Large intestine (tissue), 12 donors: ENCODE measurements at places on chromosomes 6 and 20.

- DNase-seq, result no peak
These were observed 406.3 kb downstream of the TAF4 start for GRCh38 chr20:61659246-61659993.

DNA sequence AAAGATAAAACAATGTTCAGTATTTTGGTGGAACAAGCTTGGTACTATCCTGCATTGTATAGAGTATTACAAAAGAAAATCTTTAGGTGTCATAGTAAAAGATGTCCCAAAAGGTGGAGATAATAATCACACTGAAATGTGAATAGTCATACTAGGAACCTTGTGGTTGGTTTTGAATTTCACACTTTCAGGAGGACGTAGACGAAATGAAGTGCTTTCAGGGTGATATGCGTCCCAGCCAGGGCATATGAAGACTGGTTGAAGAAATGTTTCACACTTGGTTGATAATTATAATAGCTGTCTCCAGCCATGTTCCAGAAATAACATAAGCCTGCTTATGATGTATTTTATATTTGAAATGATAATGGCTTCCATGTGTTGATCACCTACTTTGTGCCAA is 60.4 kb downstream of the SCAND1 start:
- DNase-seq, result no peak

DNA sequence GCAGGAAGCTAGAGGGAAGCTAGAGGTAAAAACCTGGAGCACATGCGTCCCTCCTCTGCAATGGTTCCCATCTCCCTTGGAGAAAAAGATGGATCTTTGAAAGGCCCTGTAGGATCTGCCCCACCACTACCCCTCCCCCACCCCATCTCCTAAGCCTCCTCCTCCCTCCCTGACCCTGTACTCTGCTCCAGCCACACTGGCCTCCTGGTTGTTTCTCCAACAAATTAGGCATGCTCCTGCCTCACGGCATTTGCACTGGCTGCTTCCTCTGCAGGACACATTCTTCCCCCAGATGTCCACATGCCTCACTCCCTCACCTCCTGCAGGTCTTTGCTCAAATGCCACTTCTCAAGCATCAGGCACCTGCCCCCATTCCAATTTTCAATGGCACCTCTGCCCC is 45.5 kb downstream of the UBE2V1 start:
- DNase-seq, result no peak

DNA sequence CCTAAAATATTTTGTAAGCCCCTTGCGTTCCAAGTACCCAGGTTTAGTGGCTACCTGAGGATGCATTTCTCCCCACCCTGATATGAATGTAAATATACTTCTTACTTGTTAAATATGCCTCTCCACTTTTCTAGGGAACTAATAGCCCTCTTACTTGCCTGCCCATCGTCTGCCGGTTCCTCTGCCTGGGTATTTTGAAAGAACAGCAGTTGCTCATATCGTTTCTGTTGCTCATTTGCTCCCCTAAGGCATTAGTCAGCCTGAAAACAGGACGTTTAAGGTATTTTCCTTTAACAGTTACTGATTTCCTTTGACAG is 141.3 kb upstream of the CARMIL1 start:
- DNase-seq, result no peak

DNA sequence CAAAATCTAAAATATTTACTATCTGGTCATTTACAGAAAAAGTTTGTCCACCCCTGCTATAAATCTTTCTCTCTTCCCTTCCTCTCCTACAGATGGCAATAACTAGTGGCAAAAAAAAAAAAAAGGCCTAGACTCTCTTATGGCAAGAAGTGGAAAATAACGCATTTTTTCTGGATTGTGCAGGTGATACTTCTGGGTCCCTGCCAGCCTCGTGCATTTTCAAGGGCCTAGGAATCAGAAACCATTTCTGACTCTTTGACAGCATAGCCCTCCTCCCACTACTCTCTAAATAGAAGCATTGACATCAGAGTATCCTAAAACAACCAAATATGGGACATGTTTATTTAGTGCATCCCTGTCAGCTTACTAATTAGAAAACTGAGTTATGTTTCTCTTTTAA is 251.0 kb downstream of the KHDC1L start:
- no peak for DNase-seq

DNA sequence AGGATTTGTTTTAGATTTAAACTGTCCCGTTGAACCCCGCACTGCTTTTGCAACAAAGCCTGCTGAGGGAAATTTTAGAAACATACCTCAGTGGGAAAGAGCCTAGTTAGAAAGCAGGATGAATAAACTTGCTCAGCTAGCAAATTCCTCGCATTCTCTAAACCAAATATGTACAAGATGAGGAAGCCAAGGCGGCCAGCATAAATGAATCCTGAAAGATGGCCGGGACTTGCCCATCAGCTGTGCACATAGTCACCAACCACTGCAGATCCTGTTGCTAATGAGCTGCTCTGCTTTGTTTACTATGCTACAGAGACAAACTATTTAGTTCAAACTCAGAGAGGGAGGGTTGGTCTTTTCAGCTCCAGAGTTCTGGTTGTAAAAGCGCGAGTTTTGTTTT is 49.0 kb downstream of the TMEM170B start:
- no peak for DNase-seq

- no peak for DNase-seq
These were observed 16.7 kb upstream of the GCM1 start for GRCh38 chr6:53165293-53165692.

DNA sequence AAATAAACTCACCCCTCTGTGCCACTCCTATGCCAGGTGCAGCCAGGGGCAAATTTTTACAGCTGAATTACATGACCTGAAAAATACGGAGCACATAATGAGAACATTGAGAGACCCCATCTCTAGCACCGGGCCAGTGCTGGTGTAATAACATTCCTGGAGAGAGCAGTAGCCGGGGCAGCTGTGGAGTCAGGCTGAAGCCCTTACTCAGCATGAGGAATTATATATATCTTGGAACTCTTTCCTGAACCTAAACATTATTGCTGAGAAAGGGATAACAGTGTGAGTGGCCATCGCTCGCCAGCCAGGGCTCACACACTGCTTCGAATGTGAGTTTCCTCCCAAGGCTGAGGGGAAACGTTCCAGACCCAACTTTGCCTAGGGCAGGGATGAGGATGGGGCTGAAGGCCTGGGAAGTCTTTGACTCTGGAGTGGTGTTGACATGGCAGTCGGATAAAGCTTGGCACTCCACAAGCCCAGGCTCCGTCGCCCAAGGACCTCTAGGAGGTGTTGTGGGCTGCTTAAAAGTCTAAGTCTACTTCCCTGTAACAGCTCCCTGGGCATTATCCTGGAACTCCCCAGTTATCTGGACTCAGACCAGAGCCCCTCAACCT is 269.8 kb downstream of the CDC5L start:
- no peak for DNase-seq

DNA sequence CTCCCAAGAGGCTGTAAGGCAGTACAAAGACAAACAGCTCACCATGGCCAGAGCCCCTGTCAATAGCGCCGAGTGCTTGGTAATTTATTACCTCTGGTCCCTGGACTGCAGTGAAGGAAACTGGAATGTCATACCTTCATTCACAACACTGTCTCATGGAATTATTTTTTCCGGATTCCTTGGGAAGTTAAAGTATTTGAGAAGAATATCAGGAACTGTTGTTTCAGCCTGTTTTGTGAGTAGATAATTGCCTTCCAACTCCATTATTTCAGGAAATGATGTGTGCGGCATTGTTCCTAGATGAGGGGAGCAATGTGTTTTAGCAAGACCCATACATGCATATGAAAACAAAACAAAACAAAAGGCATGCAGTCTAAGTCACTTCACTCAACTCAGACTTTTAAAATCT is 64.0 kb downstream of the BLOC1S5 start:
- DNase-seq, result no peak

- no peak for DNase-seq
These were observed 87.2 kb downstream of the EPM2A start for GRCh38 chr6:145648149-145648548.

DNA sequence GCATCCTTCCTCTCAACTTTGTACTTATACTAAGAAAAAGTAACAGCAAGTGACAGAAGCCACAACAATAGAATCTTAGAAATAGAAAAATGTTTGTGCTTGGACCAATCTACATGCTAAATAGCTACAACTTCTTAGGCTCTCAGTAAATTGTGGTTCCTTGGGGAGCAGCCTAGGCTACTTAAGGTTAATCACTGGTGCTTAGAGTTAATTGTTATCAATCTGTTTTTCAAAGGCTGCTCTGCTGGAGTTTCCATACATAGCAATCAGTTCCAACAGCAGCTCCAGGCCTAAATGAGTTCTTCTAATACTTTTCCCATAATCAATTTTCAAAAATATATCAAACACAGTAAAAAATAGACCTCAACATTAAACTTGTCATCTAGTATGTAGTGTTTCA is 571.4 kb downstream of the EPHA7 start:
- no peak for DNase-seq

DNA sequence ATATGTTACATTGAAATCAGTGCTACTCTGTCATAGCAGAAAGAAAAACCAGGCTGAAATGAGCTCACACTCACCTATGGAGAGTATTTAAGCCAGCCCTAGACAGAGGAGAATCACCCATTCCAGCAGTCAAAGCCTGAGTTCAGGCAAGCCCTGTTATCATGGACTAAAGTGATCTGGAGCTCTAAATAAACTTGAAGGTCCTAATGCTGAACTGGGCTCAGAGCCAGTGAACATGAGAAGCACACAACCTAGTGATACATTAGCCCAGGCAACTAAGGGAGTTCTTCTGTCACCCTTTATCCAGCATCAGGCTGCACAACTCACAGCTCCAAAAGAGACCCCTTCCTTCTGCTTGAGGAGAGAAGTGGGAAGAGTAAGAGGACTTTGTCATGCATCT is 425.0 kb downstream of the COL12A1 start:
- DNase-seq, result peak; percentile 2

DNA sequence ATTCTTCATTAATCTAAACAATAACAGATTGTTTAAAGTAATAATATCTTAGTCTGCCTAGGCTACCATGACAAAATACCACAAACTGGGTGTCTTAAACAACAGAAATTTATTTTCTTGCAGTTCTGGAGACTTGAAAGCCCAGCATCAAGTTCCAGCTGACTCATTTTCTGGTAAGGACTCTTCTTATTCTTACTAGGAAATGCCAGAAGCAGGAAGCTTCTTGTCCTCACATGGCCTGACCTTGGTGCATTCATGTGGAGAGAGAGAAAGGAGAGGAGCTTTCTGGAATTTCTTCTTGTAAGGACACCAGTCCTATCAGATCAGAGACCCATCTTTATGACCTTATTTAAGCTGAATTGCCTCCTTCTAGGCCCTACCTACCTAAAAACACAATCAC is 110.5 kb downstream of the ANKRD60 start:
- no peak for DNase-seq

GRCh38 chr6:23981923-23982322 is 144.1 kb upstream of the NRSN1 start:
- DNase-seq, result no peak

- no peak for DNase-seq
These were observed 630.6 kb downstream of the QKI start for GRCh38 chr6:164045082-164045481.

GRCh38 chr6:150549674-150550101 is 50.0 kb upstream of the PLEKHG1 start:
- DNase-seq, result no peak

- DNase-seq, result no peak
These were observed 155.1 kb upstream of the ENPP5 start for GRCh38 chr6:46325561-46326530.

DNA sequence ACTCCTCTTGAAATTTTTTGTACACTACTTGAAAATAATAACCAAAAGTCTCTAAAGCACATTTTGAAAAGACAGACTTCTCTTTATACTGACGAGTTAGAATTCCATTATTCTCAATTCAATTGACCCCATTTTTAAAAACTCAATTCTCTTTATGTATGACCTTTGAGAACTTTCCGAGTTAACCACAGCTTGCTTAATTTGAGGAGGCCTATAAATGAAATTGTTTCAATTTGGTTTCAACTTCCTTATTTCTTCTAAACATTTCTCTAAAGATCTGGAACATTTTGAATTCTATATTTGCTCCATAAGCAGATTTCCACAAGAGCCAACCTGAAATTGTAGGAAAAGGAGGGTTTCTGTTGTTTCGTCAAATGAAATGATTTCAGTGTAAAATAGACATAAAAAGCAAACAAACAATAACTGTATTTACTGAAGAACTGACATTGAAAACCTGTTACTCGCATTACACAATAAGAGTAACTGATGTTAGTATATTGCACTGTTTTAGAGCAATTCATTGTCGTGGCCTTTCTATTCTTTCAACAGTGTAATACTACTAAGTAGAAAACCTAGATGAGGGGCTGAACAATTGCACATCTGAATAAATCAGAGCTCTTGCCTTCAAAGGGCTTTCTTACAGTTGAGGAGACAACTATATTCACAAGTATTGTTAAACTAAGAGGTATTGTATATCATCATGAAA is 223.6 kb downstream of the HIVEP2 start:
- no peak for DNase-seq

DNA sequence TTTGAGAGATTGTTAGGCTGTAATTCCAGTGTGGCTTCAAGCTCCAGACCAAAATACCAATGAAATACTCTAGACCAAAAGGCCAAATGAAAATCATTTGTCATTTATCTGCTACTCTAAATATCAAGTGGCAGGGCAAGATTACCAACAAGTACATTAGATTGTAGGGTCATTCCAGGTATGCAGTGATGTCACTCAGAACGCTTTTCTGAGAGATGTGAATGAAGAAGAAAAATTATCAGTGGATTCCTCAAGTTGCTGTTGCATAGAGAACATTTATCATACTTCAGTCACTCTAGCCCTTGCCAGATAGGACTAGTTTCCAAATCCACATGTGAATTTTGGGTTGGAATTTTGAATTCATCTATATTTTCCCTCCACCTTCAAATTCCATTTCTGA is 65.0 kb downstream of the ZFAND3 start:
- DNase-seq, result no peak

DNA sequence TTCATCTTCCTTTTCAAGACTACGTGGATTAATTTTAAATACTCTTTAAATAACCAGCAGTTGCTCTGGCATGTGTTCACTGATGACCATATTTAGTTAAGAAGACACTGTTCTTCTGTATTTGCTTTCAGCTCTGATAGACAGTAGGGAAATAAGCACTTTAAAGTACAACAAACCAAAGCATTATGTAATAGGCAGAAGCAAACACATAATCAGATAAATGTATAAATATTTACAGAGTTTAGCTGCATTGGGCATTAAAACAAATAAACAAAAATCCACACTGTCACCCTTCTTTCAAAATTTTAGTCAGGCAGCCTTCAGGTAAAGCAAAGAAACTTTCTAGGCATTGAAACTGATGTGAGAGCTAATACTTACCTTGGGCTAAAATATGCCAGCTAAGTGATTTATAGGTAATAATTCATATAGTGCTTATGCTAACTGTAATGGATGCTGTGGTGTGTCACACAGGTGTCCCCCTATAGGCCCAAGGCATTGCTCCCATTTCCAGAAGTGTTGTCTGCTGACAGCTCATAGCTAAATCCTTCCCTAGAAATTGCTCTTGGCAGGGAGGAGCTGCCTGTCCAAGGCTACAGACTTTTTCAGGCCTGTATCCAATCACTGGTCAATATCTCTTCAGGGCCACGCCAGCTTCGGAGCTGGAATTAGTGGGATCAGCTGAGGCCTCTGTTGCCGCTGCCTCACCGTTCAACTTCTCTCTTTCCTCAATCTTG is 111.5 kb upstream of the CITED2 start:
- DNase-seq, result no peak

- no peak for DNase-seq
These were observed 13.2 kb downstream of the QKI start for GRCh38 chr6:163427498-163428254.
